ENCODE measurements at places on chromosomes 2 and 18.

- DNase-seq: no peak
Observed at GRCh38 chr18:47936952-47937351, 6.5 kb upstream of the SMAD2 start.

DNA sequence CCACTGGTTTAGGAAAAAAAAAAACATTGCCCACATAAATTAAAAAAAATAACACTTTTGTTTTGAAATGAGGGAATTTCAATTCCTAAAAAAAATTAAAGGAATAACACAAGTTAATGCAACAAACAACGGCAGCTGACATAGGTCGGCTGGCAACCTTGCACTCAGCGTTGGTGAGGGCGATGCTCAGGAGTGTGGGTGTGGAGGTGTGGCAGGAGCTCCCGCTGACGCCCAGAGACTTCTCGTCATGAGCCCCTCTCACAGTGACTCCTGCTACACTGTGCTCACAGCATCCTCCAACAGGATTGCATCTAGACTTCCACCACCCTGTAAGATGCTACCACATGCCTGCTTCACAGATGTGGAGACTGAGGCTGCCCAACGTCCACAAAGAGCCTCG lies 150.3 kb upstream of the PXDN start:
- no peak for DNase-seq

GRCh38 chr2:8049851-8050571 lies 631.8 kb upstream of the ID2 start:
- no peak for DNase-seq

GRCh38 chr2:1670636-1671035 lies 73.7 kb downstream of the PXDN start:
- DNase-seq: no peak

DNA sequence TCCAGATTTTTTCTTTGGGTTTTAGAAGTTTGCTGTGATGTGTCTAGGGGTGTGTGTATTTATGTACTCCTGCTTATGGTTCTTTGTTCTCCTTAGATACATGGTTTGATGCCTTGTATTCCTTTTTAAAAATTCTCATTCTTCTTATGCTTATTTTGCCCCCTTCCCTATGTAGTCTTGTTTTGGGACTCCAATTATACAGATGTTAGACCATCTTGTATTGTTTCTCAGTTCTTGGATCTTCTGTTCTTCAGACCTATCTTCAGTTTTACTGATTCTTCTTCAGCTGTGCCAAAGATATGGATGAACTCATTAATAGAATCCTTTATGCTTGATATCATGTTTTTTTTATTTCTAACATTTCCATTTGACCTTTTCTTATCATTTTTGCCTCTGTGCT lies 14.2 kb upstream of the MSL3B start:
- DNase-seq: no peak

GRCh38 chr2:52475590-52475989 lies 1292.0 kb upstream of the CHAC2 start:
- DNase-seq: no peak

DNA sequence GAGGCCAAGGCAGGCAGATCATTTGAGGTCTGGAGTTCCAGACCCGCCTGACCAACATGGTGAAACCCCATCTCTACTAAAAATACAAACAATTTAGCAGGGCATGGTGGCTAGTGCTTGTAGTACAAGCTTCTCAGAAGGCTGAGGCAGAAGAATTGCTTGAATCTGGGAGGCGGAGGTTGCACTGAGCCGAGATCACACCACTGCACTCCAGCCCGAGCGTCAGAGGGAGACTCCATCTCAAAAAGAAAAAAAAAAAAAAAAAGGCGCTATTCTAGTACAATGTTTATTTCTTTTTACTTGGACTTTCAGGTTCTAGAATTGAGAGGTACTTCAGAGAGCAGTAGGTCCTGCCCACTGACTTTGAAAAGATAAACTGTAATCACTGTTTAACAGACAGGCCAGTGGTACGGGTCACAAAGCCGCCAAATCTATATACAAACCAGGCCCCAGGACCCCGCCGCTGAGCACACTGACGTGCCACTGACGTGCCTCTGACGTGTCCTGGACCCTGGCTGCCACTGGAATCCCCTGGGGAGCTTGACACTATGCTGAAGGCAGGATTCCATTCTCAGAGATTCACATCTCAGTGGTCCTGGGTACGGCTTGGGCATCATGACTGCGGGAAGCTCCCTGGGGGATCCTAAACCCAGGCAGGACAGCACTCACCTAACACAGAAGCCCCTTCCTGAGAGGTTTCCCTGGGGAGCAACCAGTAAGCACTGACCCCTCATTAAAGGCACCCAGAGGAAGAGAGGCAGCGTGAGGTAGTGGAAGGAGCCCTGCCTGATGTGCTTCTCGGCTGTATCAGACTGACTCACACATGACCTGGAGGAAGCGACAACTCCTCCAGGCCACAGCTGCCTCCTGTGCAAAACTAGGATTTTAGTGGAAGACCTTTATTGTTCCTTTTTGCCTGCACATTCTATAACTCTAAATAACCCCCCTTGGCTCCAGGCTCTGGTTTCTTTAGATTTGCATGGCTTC lies 197.8 kb upstream of the MEIS1 start:
- DNase-seq: no peak

GRCh38 chr2:160224507-160224906 lies 24.4 kb upstream of the ITGB6 start:
- DNase-seq: no peak

DNA sequence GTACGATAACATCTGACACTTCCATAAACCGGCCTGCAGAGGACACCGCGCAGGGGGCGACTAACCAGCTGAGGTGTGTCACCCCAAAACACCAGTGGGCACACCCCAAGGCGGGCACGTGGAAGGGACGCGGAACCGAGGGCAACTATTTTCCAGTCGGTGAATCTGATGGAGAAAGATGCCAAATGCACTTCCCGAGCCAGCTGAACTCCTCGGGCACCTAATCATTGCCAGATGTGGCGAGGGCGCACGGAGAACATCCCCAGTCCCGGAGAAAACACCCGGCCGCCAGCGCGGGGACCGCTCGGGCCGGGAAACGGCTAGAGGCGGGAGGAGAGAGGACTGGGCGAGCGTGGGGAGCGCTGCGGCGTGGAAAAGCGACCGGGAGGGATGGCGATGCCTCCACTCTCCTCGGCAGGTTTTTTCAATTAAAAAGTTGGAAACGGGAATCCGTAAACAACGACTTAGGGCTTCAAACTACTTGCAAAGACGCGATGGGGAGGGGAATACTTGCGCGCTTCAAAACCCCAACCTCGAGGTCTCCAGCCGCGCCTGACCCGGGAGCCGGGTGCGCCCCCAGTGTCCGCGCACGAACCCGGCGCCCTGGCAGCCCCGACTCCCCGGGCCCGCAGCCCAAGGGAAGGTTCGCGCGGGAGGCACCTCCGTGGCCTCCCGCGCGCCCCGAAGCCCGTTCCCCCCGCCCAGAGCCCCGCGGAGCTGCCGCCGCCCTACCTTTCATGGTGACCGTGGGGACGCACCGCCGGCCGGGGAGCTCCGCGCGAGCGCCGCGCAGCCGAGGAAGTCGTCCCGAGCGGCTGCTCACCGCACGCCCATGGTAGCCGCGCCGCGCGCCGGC lies 497 bp downstream of the COLEC12 start:
- DNase-seq: no peak

DNA sequence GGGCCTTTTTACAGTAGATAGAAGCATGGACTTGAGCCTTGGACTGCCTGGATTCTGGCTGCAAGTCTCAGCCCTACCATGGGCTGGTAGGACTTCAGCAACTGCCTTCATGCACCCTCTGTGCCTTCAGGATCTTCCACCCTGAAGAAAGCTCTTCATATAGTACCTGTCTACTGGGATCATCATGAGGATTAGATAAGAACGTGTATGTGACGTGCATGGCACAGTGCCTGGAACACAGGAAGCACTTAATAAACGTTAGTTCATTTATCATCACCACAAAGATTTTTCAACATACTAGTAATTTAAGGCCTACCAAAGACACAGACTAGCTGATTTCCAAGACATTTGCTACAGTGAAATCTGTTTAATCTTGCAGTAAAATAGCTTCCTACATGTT lies 53.2 kb upstream of the ITM2C start:
- DNase-seq: no peak

- DNase-seq: no peak
Observed at GRCh38 chr18:57466307-57466706, 31.1 kb downstream of the ONECUT2 start.

GRCh38 chr2:189281201-189281600 lies 101.6 kb upstream of the COL5A2 start:
- no peak for DNase-seq

GRCh38 chr2:206408323-206409320 lies 34.7 kb upstream of the ADAM23 start:
- DNase-seq: no peak

DNA sequence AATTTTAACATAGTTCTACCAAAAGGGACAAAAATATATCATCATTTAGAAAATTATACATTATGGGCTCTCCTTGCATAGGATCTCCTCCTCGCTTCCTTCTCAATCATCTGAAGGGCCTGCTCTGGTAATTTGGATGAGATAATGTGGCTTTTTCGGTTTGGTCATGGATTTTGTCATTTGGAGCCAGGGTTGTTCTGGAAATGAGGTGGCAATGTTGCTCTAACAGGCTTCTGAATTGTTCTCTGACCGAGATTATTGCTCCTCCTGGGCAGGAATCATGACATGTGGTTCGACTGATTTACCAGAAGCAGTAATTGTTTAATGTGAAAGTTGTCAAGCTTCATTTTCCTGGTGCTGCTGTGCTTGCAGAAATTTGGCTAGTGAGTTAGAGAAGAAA lies 194.7 kb upstream of the ERBB4 start:
- DNase-seq: no peak

GRCh38 chr2:152647552-152647951 lies 69.7 kb downstream of the PRPF40A start:
- DNase-seq: no peak

- DNase-seq: no peak
Observed at GRCh38 chr2:173547499-173547898, 192.8 kb downstream of the CDCA7 start.

GRCh38 chr2:2026252-2026831 lies 282.0 kb upstream of the PXDN start:
- DNase-seq: no peak

DNA sequence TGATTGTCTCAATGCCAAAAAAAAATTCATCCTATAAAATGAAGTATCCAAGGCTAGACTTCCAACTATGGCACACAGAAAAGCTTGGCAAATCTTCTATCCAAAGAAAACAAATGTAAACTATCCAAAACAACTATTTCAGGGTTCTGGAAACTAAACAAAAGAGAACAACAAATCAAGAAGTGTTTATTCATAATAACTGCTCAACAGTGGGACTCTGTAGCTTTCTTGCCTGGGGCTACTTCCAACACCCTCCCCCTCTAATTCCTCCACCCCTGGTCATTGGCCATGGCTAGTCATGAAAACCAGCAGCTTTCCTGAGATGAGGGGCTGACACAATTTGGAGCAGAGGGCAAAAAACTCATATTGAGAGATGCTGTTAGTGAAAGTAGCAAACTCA lies 107.0 kb downstream of the EXOC6B start:
- no peak for DNase-seq

- no peak for DNase-seq
Observed at GRCh38 chr2:204842661-204843485, 297.6 kb downstream of the PARD3B start.

DNA sequence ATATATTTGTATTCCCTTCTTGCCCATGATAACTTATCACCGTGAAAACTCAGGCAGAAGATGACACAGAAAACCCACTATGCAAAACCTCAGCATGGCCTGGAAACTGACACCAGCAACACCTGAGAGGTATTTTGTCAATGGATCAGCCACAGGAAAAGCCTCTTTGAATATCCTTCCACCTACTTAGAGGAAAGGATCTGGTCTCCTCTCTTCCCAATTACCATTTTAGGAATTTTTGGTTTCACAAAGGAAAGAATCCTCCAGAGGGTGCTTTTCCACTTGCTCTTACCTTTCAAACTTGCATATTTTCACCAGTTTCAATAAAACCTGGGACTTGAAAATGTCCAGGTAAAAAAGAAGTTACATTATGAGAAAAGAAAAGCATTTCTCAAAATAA lies 20.0 kb upstream of the MEIS1 start:
- no peak for DNase-seq

DNA sequence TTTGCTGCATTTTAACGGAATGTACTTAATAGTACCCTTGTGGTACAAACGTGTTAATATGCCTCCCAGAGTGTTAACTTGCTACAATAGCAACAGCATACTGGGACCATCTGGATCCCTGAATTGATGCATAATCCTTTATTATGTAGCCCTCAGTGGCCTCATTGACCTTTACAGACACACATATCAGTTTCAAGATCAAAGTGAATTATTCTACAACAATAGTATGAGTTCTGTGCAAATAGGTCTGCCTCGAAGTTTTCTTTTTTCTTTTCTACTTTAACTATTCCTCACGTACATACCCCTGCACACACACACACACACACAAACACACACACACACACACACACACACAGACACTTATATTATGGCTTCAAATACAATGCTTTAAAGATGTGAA lies 1622.1 kb downstream of the LRP1B start:
- DNase-seq: no peak

DNA sequence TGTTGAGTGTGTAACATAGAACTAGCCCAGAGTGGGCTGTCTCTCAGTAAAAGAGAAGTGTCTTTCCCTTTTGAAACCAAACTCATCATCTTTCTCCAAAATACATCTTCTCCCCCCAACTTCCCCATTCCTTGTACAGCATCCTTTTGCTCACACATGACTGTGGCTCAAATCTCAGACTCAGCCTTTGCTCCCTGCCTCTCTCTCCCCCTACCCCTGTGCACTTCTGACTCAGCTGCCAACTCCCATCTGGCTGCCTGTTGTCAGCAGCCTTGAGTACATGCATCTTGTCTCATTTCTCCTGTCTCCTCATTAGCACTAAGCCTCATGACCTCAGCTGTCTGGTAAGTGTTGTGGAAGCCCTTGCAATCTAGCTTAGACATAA lies 18.1 kb upstream of the MGAT4A start:
- DNase-seq: no peak

GRCh38 chr2:109638795-109639194 lies 24.6 kb downstream of the SOWAHC start:
- DNase-seq: no peak

DNA sequence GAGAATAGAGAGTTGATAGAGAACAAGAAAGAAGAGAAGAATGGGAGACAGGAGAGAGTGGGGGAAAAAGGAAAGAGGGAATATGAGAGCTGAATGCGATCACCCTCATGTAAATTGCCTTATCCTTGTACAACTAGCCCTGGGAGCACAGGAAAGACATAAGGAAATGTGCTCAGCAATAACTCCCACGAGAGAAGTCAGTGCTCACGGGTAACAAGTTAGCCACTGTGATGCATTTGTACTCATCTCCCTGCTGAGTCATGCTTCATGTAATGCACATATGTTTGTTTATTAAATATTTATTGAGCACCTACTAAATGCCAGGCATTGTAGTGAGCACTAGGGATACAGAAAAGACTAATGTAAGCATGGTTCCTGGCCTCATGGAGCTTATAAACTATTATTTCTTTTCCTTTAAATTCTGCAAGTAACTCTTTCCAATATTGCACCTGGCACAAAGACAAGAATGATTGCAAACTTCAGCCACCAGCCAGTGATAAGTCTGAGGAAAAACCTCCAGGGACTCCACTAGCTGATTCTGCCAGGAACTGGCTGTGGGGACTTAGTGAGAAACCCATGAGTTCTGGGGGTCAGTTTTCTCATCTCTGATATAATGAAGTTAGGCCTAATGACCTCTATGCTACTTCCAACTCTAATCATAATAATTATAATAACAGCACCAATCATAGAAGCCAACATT lies 124.1 kb downstream of the LNPK start:
- no peak for DNase-seq

Measured in liver (tissue), 10 donors.